ENCODE measurements at places on chromosomes 6 and 20.
A peak's percentile ranks its signal among the peaks of the same experiment; 100 is the strongest.

GRCh38 chr6:108564178-108564577, 3.5 kb downstream of the FOXO3 start:
- DNase-seq = peak; percentile 85

GRCh38 chr6:33894438-33894837, 90.6 kb upstream of the MLN start:
- DNase-seq = peak; percentile 21

DNA sequence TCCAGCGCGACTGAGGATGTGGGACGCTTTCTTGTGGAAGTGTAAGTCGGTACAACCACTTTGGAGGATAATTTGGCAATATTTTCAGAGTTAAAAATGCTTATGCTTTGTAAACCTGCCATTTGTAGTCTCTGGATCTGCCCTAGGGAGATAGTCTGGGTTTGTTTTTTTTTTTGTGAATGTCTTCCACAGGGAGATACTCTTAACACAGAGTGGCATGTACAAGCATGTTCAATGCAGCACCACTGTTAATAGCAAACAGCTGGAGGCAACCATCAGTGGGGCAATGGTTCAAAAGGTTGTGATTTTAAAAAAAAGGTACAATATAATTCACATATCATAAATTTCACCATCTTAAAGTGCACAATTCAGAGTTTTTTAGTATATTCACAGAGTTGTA, 22.4 kb downstream of the SLC9A8 start:
- no peak for DNase-seq

GRCh38 chr6:98272060-98272459, 562.3 kb upstream of the POU3F2 start:
- no peak for DNase-seq

- DNase-seq = no peak
Measured at GRCh38 chr6:12420626-12421025, 130.5 kb downstream of the EDN1 start.

- no peak for DNase-seq
Measured at GRCh38 chr6:548517-548916, 108.4 kb downstream of the HUS1B start.

DNA sequence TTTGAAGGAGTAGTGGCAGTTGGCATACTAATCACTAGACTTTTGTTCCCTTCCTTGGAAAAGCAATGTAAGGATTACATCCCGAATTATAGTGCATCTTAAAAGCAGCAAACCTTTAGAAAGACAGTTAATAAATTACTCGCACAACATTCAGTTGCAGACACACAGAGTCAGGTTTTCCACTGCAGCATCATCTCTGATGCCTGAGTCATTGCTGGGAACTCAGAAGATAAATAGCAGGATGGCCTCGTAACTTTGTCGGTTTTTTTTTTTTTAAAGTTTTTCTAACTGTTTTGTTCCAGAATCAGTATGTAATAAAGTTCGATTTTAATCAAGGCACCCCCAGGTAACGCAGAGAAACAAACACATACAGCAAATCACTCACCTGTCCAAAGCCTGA, 34.3 kb downstream of the GJA10 start:
- DNase-seq = peak; percentile 24
